Activated CD4-positive, alpha-beta T cell treated with anti-CD3 and anti-CD28 coated beads, Interleukin-2, amount 50 U/mL, for 48 hours (primary cell): ENCODE measurements at places on chromosomes 11 and 22.

DNA sequence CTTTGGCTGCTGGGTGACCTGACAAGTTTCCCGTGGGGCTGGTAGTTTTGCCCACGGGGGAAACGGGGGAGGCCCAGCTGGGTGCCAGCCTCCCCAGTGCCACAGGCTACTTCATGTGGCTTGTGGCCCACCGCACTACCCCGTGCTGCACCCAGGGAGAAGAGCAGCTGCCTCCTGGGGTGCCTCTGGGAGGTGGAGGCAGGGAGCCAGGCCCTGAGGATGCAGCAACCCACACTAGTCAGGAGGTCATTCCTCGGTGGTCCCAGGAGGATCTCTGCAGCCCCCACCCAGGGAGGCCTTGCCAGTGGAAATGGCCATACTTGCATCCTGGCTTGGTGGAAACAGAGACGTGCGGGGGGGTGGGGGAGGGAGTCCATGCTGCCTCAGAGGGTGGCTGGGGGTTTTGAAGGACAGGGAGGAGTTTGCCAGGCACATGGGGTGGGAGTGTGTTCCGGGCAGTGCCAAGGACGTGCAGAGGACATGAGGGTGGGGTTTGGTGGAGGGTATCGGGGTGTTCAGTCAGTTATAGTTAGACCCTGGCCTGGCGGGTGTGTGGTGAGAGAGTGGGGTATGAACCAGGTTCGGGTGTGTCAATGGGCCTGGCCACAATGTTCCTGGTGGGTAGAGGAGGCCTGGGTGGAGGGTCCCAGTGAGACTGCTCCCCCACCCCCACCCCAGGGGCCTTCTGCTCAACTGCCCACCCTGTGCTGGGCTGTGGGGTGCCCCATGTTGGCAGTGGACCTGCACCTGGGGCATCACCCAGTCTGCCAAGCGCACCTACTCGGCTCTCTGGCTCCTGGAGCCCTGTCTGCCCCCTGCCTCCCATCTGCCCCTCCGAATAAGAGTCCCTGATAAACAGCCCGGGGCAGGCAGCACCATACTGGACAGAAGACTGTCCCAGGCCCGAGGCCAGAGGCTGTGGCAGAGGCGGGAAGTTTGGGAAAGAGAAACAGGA lies 3.8 kb downstream of the PIM3 start:
- DNase-seq, result peak; percentile 34

- no peak for DNase-seq
Observed at GRCh38 chr11:114970927-114971645, 292.8 kb downstream of the NXPE2 start.

- no peak for DNase-seq
Observed at GRCh38 chr11:27029966-27030365, 10.6 kb upstream of the BBOX1 start.

DNA sequence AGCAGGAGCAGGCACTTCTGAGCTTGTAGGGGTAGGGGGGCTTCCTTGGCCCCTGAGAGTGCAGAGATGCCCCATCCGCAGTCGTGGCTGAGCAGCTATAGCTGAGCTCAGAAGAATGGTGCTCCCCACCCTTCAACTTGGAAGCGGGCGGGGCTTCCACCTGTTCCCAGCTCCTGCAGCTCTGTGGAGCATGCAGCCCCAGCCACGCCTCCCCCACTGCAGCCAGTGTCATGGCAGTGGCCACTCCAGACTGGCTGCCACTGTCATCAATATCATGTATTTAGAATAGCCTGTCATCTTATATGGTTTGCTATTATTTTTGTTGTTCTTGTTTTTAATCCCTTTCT lies 213.1 kb downstream of the LRRC4C start:
- DNase-seq, result no peak

- DNase-seq, result no peak
Observed at GRCh38 chr22:44293034-44293433, 19.7 kb downstream of the SHISAL1 start.

DNA sequence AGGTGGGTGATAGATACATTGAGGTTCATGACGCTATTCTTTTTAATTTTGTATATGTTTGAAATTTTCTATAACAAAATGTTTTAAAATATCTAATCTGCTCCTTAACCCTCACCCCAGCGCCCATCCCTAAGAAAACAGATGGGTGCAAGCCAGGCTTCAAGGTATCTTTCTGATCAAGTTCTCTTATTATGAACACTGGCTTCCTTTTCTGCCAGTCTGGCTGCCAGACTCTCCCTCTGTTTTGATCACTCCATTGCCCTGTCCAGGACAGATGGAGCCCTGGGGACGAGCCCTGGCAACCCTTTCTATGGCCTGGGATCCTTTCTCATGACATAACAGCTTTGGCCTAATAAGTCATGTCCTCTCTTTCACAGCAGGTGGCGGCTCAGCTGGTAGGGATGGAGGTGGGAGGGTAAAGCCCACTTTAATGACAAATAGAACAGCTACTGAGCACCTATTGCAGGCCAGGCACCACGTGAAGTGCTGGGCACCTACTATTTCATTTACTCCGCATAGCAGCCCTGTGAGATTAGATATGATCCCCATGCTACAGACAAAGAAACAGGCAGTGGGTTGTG lies 38.4 kb downstream of the DRD2 start:
- no peak for DNase-seq

GRCh38 chr22:19669570-19669969 lies 44.7 kb upstream of the SEPTIN5 start:
- no peak for DNase-seq

DNA sequence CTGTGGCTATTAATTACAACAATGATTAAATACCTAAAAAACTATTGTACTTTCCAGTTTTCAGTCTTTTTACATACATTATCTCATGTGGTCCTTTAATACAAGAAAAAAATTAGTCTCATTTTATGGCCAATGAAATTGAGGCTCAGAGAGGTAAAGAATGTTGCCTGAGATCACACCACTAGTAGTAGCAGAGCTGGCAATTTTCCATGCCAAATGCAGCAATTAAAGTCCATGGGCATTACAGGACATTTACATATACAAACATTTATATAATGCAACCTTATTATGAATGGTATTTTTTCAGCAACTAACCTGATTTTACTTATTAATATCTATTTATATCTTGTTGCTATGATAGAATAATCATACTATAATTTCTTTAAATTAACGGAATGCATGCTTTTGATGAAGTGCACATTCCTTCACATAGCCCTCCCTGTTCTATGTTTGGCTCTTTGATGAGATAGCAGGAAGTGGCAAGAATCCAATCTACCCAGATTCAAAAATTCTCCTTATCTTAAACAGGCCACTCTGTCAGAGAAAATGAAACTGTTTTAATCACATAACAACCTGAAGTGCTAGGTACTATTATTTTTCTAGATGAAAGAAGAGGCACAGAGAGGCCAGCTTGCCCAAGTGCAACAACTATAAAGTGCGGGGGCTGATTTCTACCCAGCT lies 120.9 kb upstream of the LDLRAD3 start:
- no peak for DNase-seq

GRCh38 chr11:111388420-111388819 lies 9.3 kb upstream of the POU2AF1 start:
- DNase-seq, result no peak

GRCh38 chr22:37725551-37726240 lies 28.8 kb downstream of the TRIOBP start:
- no peak for DNase-seq

DNA sequence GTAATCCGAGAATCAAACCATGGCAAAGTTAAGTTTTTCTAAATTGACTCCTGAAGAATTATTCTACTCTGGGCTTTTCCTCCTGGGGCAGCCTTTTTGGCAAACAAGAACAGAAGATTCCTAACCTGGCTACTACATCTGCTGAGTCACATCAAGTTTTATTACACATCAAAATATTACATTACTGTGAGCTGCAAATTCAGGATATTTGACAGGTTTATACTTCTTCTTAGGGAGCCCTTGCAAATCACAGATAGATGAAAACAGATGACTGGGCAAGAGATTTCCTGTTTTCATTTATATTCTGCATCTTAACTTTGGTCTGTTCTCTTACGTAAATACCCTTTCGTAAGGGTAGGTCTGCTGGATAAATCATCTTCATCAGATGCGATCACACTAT lies 23.6 kb downstream of the XRRA1 start:
- DNase-seq, result no peak

- DNase-seq, result no peak
Observed at GRCh38 chr11:68935516-68936357, 32.0 kb downstream of the IGHMBP2 start.

DNA sequence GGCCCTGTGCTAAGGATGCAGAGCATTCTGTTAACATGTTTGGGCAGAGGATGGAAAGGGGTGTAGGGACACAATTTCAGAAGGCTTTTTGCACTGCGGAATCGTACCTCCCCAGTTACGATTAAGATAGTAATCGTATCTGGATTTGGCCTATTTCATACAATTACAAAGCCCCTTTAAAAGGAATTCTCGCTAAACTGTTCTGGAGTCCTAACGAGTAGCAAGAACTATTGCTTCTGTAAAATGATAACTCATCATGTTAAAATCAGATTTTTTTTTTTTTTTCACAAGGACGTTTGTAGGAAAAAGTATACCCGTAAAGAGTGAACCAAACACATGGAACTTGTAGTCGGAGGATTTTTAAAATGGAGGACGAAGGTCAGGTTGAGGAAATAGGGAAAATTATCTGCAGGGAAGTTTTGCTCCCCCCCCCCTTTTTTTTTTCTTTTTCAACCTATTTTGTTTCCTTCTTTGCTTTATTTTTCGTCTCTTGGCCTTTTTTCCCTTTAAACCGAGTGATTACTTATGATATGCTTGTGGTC lies 934 bp downstream of the HSD17B12 start:
- no peak for DNase-seq

DNA sequence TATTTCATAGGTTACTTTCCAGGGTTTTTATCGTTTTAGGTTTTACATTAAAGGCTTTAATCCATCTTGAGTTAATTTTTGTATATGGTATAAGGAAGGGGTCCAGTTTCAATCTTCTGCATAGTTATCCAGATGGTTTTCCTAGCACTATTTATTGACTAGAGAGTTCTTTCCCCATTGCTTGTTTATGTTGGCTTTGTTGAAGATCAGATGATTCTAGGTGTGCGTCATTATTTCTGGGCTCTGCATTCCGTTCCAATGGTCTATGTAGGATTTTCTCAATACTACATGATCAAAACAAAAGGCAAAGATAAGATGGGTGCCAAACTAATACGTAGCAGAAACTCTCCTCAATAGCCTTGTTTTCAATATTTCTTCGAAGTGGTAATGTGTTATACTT lies 14.3 kb upstream of the RIC3 start:
- DNase-seq, result no peak

GRCh38 chr22:38907767-38908166 lies 35.8 kb upstream of the CBX6 start:
- no peak for DNase-seq

DNA sequence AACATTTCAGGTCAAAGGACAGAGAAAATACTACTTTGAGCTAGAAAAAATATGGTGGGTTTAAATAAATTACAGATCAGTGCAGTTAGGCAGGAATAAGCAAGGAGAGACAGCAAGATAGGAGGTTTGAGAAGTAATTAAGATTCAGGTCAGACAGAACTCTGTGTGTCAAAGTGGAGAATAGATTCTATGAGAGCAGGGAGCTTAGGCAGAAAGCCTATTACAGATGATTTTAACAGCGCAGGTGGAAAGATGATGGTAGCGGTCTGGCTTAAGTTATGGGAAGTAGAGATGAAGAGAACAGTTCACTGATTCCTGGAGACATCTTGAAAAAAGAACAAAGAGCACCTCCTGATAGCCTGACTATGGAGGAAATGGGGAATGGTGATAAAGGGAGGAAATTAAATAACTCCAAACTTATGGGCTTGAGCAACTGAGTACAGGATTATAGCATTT lies 106.0 kb downstream of the APIP start:
- no peak for DNase-seq

- DNase-seq, result peak; percentile 66
Observed at GRCh38 chr11:111938687-111939160, 1.6 kb downstream of the DIXDC1 start.

DNA sequence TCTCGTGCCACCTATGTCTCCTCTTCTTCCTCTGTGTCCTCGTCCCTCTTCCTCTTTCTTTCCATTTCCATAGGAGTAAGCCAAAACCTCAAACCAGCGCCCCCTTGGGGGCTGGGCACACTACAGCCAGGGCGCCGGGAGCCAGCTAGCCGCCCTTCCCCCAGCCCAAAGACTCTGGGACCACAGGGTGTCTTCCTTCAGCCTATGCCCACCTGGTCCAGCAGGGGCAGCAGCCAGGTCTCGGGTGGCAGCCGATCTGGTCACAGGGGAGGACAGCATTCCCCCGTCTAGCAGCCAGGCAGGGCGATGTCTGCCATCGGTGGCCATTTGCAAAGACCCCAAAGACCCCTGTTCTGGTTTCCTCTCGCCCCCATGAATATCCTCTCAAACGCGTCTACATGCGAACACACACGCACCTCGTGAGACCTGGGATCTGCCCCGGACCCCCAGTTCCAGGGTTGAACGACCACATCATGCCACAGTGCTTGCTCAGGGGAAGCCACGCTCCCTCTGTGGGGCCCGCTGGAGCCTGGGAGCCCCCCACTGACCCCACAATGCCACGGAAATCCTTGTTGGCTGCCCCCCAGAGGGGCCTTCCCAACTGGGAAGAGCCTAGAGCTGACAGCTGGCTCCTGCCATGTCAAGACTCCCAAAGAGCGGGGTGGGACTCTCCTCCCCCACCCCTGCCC lies 546.0 kb upstream of the CCDC179 start:
- DNase-seq, result no peak

- DNase-seq, result no peak
Observed at GRCh38 chr11:8426076-8426475, 162.4 kb upstream of the LMO1 start.

DNA sequence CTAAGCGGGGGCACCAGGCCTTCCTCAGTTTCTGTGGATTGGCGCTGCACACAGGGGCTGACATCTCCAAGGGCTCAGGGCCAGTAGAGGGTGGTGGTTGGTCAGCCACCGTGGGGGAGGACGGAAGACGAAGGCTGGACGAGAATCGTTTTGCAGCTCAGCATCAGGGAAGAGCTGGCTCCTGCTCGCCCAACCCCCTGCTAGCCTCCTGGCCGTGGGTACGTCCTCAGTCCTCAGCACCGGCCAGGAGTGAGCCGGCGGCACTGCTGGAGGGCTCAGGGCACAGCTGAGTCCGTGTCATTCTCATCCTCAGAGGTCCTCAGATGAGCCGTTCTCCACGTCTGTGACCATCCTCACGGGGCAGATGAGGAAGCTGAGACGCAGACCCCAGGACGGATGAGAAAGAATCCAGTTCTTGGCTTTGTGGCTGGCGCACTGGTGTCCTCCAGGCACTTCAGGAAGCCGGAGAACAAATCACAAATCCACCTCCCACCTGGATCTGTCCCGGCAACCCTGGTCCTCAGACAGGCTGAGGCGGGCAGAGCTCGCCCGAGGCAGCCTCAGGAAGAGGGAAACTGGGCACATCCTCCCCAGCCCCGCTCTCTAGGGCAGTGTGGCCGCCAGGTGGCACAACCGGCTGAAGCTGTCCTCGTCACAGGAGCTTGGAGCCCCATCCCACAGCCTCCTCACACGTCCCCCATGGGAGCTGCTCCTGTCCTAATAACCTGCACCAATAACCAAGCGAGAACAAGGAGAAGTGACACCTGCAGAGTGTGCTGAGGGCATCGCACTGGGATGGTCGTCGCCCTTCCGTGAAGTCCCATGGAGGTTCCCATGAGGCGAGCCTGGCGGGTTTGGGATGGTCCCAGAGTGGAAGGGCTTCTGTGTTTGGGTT lies 393.7 kb downstream of the BRD1 start:
- no peak for DNase-seq

- peak; percentile 49 for DNase-seq
Observed at GRCh38 chr22:39518996-39519680, 1.2 kb upstream of the ATF4 start.
